ENCODE measurements at places on chromosomes 7 and 10. TPM values are rescaled to one million over a fixed set of nuclear protein-coding genes. Genes with fewer than 3 reads are reported as not detected.

DNA sequence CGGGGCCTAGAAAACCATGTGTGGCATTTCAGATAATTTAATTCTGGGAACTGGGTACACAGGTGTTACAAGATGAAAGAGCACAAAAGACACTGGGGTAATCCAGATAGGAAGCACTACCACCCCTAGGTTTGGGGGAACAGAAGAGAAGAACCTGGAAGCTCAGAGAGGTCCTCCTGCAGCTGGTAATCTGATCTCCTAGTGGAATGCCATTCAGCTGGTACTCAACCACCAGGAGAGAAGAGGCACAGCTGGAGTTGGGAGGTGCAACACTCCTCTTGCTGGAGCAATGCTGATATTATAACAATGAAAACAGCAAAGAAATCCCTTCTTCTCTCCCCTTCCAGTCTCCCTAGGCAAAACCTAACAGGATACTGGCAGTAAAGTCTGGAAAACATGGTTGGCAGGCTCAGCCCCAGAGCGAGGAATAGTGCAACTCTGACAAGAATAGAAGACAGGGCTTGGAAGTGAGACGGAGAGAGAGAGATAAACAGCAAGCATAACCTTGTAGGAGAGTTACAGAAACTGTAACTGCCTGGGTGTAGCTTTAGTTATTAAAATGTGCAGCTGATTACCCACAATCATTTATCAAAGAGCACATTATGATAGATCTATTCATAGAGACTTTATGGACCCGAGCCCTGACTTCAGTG is 35.0 kb downstream of the NRF1 start:
- peaks cover 2% of the 10 kb centered on the region for H3K36me3 ChIP-seq
- H3K27ac ChIP-seq = peak overlapping the region; percentile 39
- peaks cover 16% of the 10 kb centered on the region for H3K4me1 ChIP-seq
- no peak for DNase-seq

- H3K27me3 ChIP-seq = no peaks in the 10 kb centered on the region
- peaks cover 5% of the 10 kb centered on the region for H3K4me1 ChIP-seq
- H3K27ac ChIP-seq = no peak overlapping the region
- no peaks in the 10 kb centered on the region for H3K36me3 ChIP-seq
- no peak overlapping the region for H3K4me3 ChIP-seq
These were observed 56.0 kb downstream of the CSGALNACT2 start for GRCh38 chr10:43194266-43194665.

GRCh38 chr7:27133409-27134231 is 3.1 kb upstream of the HOXA4 start:
- H3K4me3 ChIP-seq = no peak overlapping the region
- peaks cover 77% of the 10 kb centered on the region for H3K27me3 ChIP-seq
- peaks cover 2% of the 10 kb centered on the region for H3K4me1 ChIP-seq
- no peaks in the 10 kb centered on the region for H3K36me3 ChIP-seq
- H3K27ac ChIP-seq = no peak overlapping the region
- no peak for DNase-seq

GRCh38 chr10:43061760-43062159 is 15.1 kb upstream of the RET start:
- H3K4me3 ChIP-seq = no peak overlapping the region
- no peak overlapping the region for H3K27ac ChIP-seq
- peaks cover 30% of the 10 kb centered on the region for H3K27me3 ChIP-seq

Gene SPAM1
- not detected for total RNA-seq

GRCh38 chr7:151243408-151244195 is 4.9 kb downstream of the SMARCD3 start:
- peaks cover 15% of the 10 kb centered on the region for H3K27me3 ChIP-seq
- H3K4me1 ChIP-seq = peaks cover 34% of the 10 kb centered on the region
- peak overlapping the region; percentile 88 for H3K27ac ChIP-seq
- DNase-seq = peak; percentile 38

DNA sequence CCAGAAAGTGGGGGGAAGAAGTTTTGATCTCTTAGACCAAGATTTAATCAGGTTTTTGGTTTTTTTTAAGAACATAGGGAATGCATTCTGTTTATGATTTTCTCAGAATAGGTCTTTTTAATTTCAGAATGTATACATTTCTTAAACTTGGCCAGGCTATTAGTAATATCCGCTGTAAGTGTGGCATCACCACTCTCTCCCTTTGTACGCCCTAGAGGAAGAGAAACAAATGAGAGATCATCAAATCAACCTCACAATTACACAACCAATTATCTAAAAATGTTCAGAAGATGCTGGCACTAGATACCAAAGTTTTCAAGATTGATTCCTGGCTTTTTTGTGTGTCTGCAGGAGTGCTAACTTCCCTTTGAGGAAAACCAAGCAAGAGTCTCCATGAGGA is 70.0 kb downstream of the KLF6 start:
- peaks cover 4% of the 10 kb centered on the region for H3K27me3 ChIP-seq
- H3K27ac ChIP-seq = no peak overlapping the region
- no peak overlapping the region for H3K4me3 ChIP-seq
- no peak for DNase-seq
- H3K36me3 ChIP-seq = no peaks in the 10 kb centered on the region

Gene GHRHR
- not detected for total RNA-seq

GRCh38 chr7:49520951-49521350 is 252.5 kb upstream of the VWC2 start:
- no peaks in the 10 kb centered on the region for H3K4me1 ChIP-seq
- no peaks in the 10 kb centered on the region for H3K27me3 ChIP-seq
- no peaks in the 10 kb centered on the region for H3K36me3 ChIP-seq
- no peak for DNase-seq

DNA sequence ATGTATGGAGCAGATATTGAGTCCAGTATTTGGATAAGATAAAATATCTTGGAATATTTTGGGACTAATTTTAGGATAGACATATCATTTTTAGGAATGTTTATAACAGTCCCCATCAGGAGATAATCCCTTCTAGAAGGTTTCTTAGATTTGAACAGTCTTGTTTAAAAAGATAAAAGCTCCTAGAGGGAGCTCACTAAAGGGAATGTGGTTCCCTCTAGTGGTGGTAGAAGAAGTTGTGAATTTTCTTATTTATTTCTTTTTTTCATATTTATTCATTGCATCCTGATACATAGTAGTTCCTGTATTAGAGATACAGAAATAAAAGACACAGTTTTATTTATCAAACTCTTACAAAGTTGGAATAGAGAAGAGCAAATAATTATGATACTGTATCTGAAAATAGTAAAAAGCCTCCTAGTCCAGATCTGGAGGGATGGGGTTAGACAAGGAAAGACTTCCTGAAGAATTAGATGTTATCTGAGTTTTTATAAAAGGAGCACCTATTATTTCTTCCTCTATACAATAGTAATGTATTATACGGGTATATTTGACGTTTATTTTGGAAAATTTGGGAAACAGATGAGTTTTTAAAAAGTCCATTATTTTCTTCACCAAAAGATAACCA is 24.5 kb upstream of the KLF14 start:
- H3K36me3 ChIP-seq = no peaks in the 10 kb centered on the region
- no peak for DNase-seq
- H3K27me3 ChIP-seq = peaks cover 10% of the 10 kb centered on the region
- H3K4me3 ChIP-seq = no peak overlapping the region
- H3K27ac ChIP-seq = no peak overlapping the region

Gene C10orf143
- total RNA-seq = 5.0 TPM

Gene AGMO
- not detected for total RNA-seq

DNA sequence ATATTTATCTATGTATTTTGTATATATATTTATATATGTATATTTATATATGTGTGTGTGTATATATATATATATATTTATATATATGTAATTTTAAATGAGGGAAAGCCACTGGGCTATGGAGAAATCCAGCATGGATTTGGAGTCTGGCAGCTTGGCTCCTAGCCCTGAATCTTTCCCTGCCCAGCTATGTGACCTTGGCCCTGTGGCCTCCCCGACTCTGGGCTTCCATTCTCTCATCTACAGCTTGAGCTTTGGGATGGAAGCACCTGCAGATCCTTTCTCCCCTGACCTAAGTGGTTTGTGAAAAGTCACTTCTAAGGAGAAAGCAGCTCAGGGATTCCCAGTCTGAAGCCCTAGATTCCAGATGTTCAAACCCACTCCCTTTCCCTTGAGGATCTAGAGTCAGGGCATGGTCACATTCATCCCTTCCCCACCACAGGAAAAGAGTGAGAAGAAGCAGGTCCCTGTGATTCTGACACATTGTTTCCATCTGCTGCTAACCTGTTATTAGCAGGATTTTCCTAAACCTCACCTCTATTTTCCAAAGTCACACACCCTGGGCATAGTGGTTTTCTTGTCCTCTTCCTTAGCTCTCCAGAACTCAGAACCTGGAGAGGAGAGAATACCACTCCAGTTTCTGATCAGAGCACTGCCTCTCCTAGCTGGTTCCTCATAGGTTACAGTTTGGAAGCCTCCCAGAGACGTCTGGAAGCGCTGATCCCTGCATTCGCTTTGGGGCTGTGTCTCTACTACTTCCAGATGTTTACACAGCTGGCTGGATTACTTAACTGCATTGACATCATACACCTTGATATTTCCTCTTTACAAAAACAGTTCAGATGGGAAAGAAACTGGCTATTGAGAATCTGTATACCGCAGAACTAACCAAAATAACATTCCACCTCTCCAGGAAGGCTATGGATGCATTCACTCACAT is 327.5 kb upstream of the ZMIZ1 start:
- H3K36me3 ChIP-seq = no peaks in the 10 kb centered on the region
- no peak overlapping the region for H3K27ac ChIP-seq
- peaks cover 24% of the 10 kb centered on the region for H3K27me3 ChIP-seq

DNA sequence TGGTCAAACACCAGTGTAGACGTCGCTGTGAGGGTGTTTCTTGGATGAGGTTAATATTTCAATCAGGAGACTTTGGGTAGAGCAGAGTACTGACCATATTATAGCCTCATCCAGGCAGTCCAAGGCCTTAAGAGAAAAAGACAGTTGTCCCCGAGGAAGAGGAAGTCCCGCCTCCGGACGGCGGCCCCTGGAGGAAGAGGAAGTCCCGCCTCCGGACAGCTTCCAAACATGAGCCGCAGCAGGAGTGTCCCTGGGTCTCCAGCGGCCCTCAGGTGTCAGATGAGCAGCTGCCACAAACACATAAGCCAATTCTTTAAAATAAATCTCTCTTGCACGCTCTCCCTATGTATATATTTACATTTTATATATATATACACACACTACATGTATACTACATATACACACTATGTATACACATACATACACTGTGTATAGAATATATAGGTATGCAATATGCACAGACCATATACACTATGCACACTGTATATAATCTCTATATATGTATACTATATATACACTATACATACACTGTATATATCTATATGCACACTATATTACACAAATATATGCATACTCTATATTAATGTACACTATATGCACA is 37.5 kb downstream of the PWWP2B start:
- no peaks in the 10 kb centered on the region for H3K27me3 ChIP-seq
- H3K4me3 ChIP-seq = peak overlapping the region; percentile 67
- H3K4me1 ChIP-seq = peaks cover 10% of the 10 kb centered on the region
- peak; percentile 39 for DNase-seq

DNA sequence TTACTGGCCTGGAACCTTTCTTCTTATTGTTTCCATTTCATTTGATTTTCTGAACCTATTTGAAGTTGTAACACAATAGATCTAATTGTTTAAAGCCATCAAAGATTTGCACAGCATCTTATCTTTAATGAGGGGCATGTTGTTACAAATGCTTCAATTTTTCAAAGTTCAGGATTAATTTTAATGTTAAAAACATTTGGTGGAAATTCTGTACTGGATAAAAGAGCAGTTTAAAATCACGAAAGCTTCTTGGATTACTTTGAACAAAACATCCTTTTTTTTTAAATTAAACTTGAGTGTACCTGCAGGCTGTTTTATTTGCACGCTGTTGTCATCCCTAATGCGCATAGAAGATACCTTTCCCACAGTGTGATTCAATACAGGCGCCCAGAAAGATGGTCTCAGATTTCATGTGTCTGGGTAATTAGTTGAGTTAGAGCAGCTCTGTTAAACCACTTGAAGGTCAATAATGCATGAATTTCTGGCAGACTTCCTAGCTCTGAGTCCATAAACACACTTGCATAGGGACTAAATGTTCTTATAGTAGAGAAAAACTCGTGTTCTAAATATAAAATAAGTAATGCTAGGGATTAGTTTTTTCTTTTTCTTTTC is 29.3 kb upstream of the DDX50 start:
- no peak overlapping the region for H3K27ac ChIP-seq
- H3K27me3 ChIP-seq = no peaks in the 10 kb centered on the region

DNA sequence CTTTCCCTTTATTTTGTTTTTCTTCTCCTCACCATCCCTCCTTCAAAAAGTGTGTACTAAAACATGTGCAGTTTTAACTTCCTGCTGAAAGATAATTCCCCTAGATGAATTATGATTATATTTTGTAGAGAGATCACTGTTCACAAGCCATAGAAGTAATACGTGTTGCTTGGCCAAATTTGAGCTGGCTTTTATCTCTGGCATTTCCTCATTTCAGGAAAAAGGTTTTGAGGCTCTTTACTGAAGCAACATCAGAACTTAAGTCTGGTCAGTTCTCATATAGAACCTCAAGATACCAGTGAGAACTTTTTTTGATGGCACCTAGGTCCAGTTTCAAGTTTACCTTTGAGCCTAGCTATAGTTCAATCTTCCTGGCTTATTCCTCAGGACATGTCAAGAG is 463.3 kb downstream of the INHBA start:
- no peak for DNase-seq
- no peak overlapping the region for H3K27ac ChIP-seq
- no peaks in the 10 kb centered on the region for H3K27me3 ChIP-seq
- no peaks in the 10 kb centered on the region for H3K4me1 ChIP-seq
- H3K36me3 ChIP-seq = no peaks in the 10 kb centered on the region

DNA sequence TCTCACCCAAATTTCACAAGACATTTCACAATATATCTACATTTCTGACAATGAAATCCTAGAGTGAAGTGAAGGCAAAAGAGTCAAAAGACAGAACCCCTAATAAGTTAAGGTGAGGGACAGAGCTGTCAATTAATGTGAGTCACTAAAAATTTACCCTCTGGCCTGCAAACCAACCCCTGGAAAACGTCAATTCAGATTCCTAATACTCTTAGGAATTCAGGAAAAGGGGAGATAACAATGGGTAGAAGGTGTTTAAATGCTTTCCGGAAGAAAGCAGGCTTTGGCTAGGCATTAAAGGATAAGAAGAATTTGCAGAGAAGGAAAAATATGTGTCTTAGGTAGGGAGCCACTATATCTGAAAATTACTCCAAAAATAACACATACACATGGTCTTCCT is 299.6 kb downstream of the INHBA start:
- H3K4me1 ChIP-seq = no peaks in the 10 kb centered on the region
- no peak overlapping the region for H3K4me3 ChIP-seq
- H3K27ac ChIP-seq = no peak overlapping the region
- no peaks in the 10 kb centered on the region for H3K36me3 ChIP-seq

Gene PYROXD2
- total RNA-seq = 21.5 TPM

Gene C10orf53
- total RNA-seq = not detected

GRCh38 chr7:150937848-150938561 is 40.1 kb downstream of the KCNH2 start:
- H3K4me3 ChIP-seq = peak overlapping the region; percentile 60
- no peaks in the 10 kb centered on the region for H3K36me3 ChIP-seq
- H3K4me1 ChIP-seq = peaks cover 28% of the 10 kb centered on the region
- H3K27me3 ChIP-seq = no peaks in the 10 kb centered on the region
- peak overlapping the region; percentile 76 for H3K27ac ChIP-seq

DNA sequence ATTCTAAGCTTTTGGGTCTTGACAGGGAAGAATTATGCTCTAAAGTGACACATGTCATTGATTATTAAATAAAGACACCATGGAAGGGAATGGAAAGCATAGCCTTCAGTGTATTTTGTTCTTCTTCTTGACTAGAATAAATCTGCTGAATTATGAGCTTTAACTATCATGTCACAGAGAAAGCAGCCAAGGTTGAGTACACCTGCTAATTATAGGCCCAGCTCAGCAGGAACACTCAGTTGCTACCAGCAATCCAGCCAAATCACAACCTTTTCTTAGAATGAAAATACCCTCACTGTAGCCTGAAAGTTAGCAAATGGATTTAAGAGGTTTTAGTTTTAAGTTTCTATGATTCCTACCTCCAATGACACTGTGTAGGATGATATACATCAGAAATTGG is 225.3 kb upstream of the RHOBTB1 start:
- DNase-seq = no peak
- no peaks in the 10 kb centered on the region for H3K27me3 ChIP-seq
- no peak overlapping the region for H3K4me3 ChIP-seq
- no peaks in the 10 kb centered on the region for H3K36me3 ChIP-seq

Data from T-helper 17 cell (primary cell).